IMR-90 (cell line): ENCODE measurements at places on chromosomes 13 and 19. TPM values are rescaled to one million over a fixed set of nuclear protein-coding genes. Genes with fewer than 3 reads are reported as not detected.

ZNF580 gene
- 1.4 and 1.7 TPM in 2 replicates for total RNA-seq

VAV1 gene
- not detected in 2 replicates for total RNA-seq

- no peak for DNase-seq
Observed at GRCh38 chr19:50512112-50512998, 1.4 kb downstream of the ASPDH start.

DNA sequence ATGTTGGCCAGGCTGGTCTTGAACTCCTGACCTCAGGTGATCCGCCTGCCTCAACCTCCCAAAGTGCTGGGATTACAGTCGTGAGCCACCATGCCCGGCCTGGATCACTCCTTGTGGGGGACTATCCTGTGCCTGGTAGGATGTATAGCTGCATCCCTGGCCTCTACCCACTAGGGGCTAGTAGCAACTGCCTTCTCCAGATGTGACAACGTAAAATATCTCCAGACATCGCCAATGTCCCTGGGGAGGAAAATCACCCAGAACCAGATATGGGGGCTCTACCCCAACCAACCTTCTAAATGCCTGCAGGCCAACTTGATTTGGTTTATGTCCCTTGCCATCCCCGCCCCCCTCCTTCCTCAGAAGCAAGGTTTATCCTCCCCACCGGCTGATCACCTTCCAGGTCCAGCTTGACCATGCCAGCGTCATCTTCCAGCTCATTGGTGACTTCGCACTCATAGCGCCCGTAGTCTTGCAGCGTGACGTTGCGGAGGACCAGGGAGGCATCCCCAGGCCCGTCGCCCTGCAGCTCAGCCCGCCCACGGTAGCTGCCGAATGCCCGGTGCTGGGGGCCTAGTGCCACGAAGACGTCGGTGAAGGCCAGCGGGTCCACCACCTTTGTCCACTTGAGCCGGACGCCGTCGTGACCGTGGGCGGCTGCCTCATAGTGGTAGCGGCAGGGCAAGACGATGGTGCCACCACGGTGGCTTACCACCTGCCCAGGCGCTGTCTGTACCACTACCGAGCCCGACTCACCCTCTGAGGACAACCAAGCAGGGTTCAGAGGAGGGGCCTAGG, 12.5 kb downstream of the TM6SF2 start:
- no peak for DNase-seq

DNA sequence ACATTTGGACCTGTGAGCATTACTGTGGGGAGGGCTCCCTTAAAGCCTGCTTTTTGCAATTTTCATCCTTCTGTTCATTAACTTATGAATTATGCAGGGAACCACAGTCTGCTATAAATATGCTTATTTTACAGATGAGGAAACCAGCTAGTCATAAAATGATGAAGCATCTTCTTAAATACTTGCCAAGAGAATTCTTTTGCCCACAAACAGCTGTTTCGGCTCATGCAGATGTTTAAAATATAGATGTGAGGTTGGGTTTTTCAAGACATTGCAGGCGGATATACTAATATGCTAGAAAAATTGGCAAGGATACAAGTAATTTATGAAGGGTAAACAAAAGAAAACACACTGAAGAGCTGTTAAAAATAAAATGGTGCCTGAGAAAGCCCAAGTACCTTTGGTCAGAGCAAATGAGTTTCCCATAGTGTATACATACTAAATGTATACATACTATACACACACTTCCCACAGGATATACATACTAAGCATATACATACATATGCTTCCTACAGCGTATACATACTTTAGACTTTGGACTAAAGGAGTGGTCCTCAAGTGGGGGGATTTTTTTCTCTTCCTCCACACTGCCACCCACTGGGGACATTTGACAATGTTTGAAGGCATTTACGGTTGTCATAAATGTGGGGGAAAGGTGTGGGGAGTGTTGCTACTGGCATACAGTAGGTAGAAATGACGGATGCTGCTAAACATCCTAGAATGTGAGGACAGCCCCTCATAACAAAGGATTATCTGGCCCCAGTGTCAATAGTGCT, 164.9 kb upstream of the CSNK1A1L start:
- peak; percentile 18 for DNase-seq

DNA sequence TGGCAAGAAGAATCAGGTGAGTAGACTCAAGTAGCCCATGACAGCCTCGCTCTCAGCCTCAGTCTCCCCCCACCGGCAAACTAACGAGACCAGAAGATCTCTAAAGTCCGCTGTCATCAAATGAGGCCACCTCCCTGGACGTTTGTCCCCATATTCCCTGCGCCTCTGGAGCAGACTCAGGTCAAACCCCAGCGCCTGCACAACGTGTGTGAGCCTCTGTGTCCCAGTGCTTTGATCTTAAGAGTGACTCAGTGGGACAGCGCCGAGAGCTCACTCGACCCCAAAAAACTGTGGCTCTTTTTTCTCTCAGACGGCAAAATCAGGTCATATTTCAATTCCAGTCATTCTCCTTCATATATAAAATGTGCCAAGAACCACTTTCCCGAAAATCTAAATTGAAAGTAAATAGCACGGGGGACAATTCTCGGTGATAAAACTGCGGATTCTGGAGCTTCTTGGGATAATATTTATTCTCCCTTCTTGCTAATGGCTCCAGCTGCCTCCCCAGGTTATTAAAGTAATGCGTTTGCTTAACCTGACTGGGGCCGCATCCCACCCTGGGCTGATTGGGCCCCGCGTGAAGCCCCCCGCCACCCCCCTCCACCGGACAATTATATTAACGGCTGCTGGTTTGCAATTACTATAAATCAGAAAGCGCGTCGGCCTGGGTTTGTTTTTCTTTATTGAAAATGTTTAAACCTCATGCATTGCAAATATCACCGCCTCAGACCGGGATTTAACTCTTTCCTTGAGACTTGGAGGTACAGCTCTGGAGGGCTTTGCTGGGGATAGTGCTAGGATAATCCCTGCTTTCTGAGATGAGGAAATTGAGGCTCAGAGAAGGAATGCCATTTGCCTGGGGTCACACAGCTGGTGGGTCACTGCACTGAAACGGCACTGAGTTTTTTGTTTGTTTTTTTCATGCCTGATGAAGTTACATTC, 37.5 kb upstream of the ZNRF4 start:
- DNase-seq: no peak

- DNase-seq: no peak
Observed at GRCh38 chr19:50214699-50215543, 11.5 kb downstream of the MYH14 start.

DNA sequence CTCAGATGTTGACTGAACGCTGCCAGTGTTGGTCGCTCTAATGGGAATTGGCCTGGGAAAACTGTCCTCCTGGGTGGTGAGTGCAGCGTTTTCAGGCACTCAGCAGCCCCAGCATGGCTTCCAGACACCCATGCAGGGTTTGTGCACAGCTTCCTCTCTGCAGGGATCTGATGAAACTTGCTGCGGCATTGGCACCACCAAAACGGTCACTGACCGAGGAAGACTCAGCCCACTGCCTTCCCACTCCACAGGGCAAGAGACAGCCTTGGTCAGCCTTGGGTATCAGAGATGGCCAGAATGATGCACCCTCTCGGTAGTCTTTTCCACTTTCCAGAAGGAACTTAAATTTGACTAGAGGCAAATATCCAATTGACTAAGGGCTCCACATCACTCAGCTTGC, 398.9 kb downstream of the IRS2 start:
- DNase-seq: no peak

DNA sequence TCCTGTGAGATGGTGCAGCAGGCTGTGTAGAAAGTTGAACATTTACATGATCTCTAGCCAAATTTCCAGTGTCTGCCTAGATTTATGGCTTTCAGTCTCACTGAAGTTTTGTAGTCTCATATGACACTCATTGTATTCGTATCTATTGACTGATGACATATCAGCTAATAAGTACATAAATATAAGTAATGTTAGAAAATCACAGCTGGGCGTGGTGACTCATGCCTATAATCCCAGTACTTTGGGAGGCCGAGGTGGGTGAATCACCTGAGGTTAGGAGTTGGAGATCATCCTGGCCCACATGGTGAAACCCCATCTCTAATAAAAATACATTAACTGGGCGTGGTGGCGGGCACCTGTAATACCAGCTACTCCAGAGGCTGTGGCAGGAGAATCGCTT, 54.7 kb upstream of the HTR2A start:
- DNase-seq: no peak

DNA sequence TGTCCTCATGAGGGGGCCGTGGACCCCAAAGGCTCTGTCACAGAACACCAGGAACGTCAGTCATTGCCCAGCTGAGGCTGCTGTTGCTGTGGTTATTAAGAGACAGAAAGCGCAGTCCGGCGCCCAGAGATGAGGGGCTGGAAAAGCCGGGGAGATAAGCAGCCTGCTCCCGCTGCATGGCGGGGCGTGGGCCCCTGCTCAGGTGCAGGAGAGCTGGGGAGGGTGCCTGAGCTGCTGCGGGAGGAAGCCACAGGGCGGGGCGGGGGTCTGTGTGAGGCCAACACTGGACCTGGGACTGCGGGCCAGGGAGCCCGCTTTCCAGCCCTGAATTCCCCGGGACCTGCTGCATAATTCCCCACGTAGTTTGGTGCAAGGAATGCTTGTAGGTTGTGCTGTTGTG, 11.3 kb downstream of the SOX1 start:
- no peak for DNase-seq

DNA sequence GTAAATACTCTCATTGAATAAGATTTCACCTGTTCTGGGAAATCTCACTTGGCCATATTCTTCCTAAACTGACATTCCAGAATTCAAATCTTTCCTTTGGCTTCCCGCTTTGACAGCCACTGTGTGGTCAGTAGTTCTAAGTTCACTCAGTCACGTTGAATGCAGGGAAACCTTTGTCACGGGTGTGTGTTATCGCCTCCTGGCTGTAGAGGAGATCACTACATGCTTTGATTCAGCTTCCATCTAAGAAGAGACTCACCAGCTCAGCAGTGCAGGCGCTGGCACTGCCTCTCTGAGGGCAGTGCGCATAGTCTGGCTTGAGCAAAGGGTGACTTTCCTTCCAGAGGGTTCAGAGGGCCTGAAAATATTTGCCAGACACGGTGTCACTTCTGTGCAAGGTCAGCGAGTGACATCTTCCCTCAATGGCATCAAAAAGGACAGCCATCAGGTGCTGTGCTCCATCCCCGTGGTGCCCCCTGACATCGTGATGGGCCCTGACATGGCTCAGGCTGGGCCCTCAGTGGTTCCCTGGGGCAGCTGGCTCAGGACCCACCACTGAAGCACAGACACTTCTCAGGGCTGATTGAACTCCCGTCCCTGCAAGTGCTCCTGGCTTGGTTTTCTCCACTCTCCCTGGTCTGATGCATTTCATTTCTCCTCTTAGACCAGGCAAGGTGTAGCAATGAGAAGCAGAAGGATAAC, 635.4 kb upstream of the ARGLU1 start:
- DNase-seq: no peak

DNA sequence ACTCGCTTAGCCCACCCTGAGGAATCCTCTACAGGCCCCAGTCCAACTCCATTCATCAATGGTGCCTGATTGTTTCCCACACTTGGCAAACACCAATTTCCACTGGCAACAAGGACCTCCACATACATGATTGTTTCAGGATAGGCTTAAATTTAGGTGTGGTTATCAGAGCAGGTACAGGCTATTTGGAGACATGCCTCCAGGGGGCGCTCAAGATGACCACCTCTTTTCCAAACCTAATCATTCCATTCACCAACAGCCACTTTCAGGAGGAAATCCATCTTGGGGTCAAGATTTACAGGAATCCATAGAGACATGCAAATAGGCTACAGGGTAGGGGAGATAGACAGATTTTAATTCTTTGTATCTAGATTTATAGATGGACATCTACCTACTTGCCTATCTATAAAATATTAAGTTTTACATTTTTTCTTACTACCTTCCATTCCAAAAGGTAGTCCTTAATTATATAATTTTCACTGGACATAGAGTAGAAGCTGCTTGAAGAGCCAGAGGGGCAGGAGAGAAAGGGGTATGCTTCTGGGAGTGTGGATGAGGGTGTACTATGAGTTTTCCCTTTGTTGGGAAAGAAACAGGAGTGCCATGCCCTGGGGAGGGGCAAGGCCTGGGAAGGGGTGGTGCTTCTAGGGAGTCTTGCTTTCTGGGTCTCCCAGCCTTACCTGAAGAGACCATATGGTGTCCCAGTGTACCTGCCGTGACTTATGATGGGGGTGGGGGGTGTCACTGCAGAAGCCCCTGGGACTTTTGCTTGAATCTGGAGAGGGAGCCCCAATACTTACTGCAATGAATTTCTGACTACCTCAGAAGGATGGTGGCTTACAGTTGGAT, 14.1 kb upstream of the PCDH8 start:
- DNase-seq: no peak

GRCh38 chr19:31300422-31300821, 48.8 kb downstream of the TSHZ3 start:
- no peak for DNase-seq

DNA sequence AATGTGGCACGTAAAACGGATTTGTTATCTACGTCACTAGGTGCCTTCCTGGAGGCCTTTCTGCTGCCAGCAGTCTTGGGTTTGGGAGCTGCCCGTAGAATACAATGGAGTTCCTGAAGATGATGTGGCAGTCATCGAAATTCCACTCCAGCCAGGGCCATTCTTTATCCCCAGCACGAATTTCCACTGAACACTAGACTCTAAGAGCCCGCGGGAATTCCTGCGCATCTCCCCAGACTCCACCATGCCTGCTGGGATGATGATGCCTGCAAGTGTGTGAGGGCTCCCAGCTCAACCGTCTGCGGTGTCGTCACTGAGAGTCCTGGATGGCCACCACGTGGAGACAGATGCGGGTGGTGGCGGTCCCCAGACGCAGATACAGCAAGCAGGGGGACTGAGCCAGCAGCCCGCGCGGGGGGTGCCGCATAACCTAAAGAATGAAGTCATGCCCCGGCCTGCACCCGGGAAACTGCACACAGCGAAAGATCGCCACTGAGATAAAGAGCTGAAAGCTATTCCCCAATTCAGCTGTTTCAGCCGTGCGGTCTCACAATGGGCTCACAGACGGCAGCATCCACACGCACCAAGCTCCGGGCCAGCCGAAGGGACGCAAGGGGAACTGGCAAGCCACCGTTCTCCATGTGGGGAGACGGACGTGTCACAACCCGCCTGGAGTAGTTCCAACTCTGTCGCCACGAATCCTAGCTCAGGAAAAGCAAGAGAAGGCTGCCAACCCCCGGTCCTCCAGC, 41.1 kb downstream of the COL4A1 start:
- DNase-seq: no peak

DNA sequence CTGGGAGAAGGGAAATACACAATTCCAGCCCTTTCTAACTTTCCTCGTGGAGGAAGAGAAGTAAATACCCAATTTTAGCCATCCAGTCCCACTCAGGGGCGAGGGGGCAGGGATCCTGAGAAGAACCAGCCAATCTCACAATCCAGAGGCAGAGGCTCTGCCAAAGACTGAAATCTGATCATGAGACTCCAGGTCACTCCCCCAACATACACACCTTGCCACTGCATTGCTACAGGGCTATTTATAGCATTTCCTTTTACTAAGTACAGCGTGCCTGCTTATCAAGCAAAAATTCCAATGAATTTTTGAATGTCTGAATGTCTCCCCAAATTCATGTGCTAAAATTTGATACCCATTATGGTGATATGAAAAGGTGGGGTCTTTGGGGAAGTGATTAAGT, 1687.5 kb downstream of the EFNB2 start:
- DNase-seq: no peak
